ENCODE measurements at places on chromosomes 5 and 9. TPM values are rescaled to one million over a fixed set of nuclear protein-coding genes. Genes with fewer than 3 reads are reported as not detected.
A peak's percentile ranks its signal among the peaks of the same experiment; 100 is the strongest.

IFNA21 gene
- total RNA-seq = not detected

WNK2 gene
- 102 TPM for total RNA-seq

ANGPTL2 gene
- 7.1 TPM for total RNA-seq

PDE6A gene
- not detected for total RNA-seq

CATSPER3 gene
- 0.74 TPM for total RNA-seq

SPACA9 gene
- total RNA-seq = 0.78 TPM

ACOT12 gene
- total RNA-seq = not detected

DELE1 gene
- total RNA-seq = 50.0 TPM

TMC1 gene
- total RNA-seq = 0.54 TPM

ANKRD31 gene
- 0.59 TPM for total RNA-seq

SARDH gene
- total RNA-seq = 10.4 TPM

FYB1 gene
- total RNA-seq = not detected

IFNK gene
- total RNA-seq = not detected

GRCh38 chr5:14339468-14339867 lies 196.3 kb downstream of the TRIO start:
- H3K27me3 ChIP-seq = no peaks in the 10 kb centered on the region
- H3K36me3 ChIP-seq = peaks cover 12% of the 10 kb centered on the region
- H3K27ac ChIP-seq = peak overlapping the region; percentile 95
- H3K4me3 ChIP-seq = no peak overlapping the region
- H3K4me1 ChIP-seq = peaks cover 29% of the 10 kb centered on the region

GRCh38 chr5:140342287-140342686 lies 4.1 kb downstream of the HBEGF start:
- H3K27ac ChIP-seq = no peak overlapping the region
- peaks cover 15% of the 10 kb centered on the region for H3K27me3 ChIP-seq
- H3K4me3 ChIP-seq = no peak overlapping the region

- no peaks in the 10 kb centered on the region for H3K27me3 ChIP-seq
- DNase-seq = no peak
- no peaks in the 10 kb centered on the region for H3K36me3 ChIP-seq
- H3K4me3 ChIP-seq = no peak overlapping the region
- H3K4me1 ChIP-seq = no peaks in the 10 kb centered on the region
- no peak overlapping the region for H3K27ac ChIP-seq
These were observed 287.0 kb downstream of the GAS1 start for GRCh38 chr9:86660146-86660943.

GRCh38 chr9:107869111-107869510 lies 379.5 kb upstream of the KLF4 start:
- no peak overlapping the region for H3K27ac ChIP-seq
- no peak for DNase-seq
- no peak overlapping the region for H3K4me3 ChIP-seq
- H3K27me3 ChIP-seq = no peaks in the 10 kb centered on the region
- no peaks in the 10 kb centered on the region for H3K36me3 ChIP-seq
- peaks cover 20% of the 10 kb centered on the region for H3K4me1 ChIP-seq

DNA sequence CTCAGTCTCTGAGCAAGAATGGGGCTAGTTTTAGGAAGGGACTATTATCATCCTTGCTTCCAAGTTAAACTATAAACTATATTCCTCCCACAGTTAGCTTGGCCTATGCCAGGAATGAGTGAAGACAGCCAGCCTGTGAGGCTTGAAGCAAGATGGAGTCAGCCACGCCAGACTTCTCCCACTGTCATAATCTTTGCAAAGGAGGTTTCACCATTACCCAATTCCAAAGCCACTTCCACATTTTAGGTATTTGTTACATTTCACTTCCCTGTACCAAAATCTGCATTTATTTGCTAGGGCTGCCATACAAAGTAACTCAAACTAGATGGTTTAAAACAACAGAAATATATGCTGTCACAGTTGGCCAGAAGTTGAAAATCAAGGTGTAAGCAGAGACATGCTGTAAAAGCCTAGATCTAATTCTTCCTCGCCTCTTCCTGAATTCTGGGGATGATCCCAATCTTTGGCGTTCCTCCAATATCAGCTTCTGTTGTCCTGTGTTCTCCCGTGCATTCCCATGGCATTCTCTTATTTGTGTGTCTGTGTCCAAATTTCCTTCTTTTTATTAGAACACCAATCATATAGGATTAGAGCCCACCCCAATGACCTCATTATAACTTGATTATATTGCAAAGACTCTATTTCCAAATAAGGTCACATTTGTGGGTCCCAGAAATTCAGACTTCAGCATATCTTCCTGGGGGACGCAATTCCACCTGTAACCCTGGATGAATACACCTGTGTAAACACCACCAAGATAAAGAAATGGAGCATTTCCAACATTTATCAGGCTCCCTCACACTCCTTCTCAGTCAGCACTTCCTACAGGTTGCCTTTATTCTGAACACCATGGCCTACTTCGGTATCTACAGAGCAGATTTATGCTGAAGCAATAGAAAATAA lies 126.8 kb downstream of the GCNT1 start:
- no peak for DNase-seq
- H3K36me3 ChIP-seq = no peaks in the 10 kb centered on the region
- no peak overlapping the region for H3K4me3 ChIP-seq
- H3K27me3 ChIP-seq = no peaks in the 10 kb centered on the region

GRCh38 chr5:136058039-136058971 lies 29.5 kb downstream of the TGFBI start:
- peaks cover 8% of the 10 kb centered on the region for H3K4me1 ChIP-seq
- H3K4me3 ChIP-seq = no peak overlapping the region
- H3K36me3 ChIP-seq = no peaks in the 10 kb centered on the region
- no peak overlapping the region for H3K27ac ChIP-seq

- no peak for DNase-seq
- no peaks in the 10 kb centered on the region for H3K4me1 ChIP-seq
- H3K36me3 ChIP-seq = no peaks in the 10 kb centered on the region
These were observed 19.3 kb downstream of the OTULINL start for GRCh38 chr5:14600846-14601245.

DNA sequence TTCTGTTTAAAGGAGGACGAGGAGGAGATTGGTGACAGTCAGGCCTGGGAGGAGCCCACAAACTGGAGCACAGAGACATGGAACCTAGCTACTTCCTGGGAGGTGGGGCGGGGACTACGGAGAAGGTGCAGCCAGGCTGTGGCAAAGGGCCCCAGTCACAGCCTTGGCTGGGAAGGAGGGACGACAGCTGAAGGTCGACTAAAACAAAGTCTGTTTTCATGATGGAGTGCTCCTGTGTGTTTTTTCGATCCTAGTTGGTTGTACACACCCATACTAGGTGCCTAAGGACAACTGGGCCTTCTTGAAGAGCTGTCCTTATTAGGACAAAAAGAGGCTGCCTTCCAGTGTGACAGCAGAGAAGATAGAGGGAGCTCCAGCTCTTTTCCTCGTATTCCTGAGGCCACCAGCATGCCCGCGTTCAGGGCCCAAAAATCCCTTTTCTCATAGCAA lies 2.9 kb downstream of the CCDC107 start:
- DNase-seq = peak; percentile 56
- no peak overlapping the region for H3K27ac ChIP-seq
- peaks cover 4% of the 10 kb centered on the region for H3K27me3 ChIP-seq
- peaks cover 8% of the 10 kb centered on the region for H3K36me3 ChIP-seq
- H3K4me3 ChIP-seq = no peak overlapping the region
- H3K4me1 ChIP-seq = peaks cover 23% of the 10 kb centered on the region

GRCh38 chr5:119953474-119953873 lies 324.1 kb downstream of the FAM170A start:
- H3K4me3 ChIP-seq = no peak overlapping the region
- no peaks in the 10 kb centered on the region for H3K36me3 ChIP-seq
- H3K27ac ChIP-seq = no peak overlapping the region

DNA sequence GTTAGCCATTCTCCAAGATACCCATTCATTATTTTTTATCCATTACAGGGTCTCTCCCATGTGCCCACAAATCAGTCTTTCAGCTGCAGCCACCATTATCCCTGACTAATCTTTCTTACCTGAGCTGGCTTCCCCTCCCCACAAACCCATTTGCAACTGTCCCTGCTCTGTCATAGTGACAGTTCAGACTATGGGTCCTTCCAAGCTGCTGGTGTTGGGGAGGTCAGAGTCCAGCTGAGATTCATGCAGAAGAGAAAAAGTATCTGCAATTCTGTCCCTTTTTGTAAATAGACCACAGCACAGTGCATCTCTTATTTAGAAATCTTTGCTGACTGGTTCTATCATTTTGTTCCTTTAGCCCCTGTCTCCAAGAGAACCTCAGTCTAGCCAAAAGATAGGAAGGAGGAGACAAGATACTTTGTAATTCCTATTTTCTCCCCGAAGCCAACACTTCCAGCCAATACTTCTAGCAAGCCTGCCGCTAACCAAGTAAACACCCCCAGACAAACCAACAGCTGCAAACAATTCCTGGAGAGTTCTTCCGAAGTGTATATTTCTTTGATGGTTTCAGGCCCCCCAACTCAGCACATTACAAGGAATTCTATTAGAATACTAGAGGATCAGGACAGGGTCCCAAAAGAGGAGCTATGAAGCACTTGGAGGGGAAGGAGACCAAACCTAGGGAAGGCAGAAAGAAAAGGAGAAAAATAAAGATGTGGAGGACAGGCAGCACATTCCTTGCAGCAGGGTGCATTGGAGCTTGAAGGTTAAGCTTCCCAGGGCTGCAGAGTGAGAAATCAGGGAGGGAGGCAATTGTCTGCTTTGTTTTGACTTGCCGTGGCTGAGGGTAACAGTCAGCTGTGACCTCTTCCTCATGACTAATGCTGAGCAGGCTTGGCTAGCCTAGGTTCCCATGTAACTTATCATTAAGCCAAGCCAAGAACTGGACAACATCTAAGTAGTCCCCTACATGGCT lies 148.5 kb downstream of the SGCD start:
- H3K36me3 ChIP-seq = no peaks in the 10 kb centered on the region
- no peaks in the 10 kb centered on the region for H3K27me3 ChIP-seq
- no peaks in the 10 kb centered on the region for H3K4me1 ChIP-seq

DNA sequence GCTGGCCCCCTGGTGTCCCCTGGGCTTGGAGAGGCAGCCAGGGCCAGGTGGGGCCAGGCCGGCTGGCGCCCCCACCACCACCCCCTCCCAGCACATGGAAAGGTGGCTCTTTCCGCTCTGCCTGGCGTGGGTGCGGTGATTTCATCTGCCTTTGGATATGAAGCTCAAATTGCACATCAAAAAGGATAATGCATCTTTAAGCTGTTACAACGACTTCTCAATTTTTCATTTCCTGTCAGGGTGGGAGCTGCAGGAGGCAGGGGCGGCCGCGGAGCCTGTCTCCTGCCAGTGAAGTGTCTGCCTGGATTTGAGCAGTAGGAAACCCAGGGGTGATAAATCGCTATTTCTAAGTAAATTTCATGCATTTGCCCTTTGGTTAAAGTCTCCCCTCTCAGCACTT lies 169.2 kb upstream of the MVB12B start:
- H3K4me3 ChIP-seq = no peak overlapping the region
- H3K27me3 ChIP-seq = no peaks in the 10 kb centered on the region
- H3K36me3 ChIP-seq = no peaks in the 10 kb centered on the region
- no peak overlapping the region for H3K27ac ChIP-seq
- DNase-seq = no peak

DNA sequence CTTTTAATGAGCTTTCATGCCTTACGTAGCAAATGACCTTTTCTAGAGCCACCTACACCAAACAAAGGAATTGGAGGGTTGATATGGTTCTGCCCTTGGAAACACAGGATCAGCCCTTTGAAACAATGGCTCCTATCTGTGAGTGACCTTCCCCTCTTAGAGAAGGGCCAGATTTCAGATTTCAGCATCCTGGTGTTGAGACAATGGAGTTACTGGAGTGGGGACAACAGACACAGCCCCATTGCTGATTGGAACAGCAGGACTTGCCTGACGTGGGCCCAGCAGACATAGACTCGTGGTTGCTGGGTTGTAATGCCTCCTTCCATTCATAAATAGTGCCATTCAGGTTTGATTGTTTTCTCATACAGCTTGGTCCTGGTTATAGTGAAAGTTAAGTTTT lies 96.0 kb downstream of the GALNT10 start:
- peak; percentile 16 for DNase-seq
- peaks cover 27% of the 10 kb centered on the region for H3K4me1 ChIP-seq
- no peaks in the 10 kb centered on the region for H3K36me3 ChIP-seq
- H3K27ac ChIP-seq = peak overlapping the region; percentile 67
- H3K27me3 ChIP-seq = no peaks in the 10 kb centered on the region
- H3K4me3 ChIP-seq = no peak overlapping the region

GRCh38 chr9:83656032-83656680 lies 33.2 kb downstream of the IDNK start:
- H3K27ac ChIP-seq = no peak overlapping the region
- no peaks in the 10 kb centered on the region for H3K27me3 ChIP-seq
- H3K36me3 ChIP-seq = peaks cover 9% of the 10 kb centered on the region
- no peak overlapping the region for H3K4me3 ChIP-seq

GRCh38 chr5:40312205-40312604 lies 367.5 kb upstream of the PTGER4 start:
- no peak overlapping the region for H3K27ac ChIP-seq
- H3K4me1 ChIP-seq = peaks cover 8% of the 10 kb centered on the region
- no peak for DNase-seq
- H3K27me3 ChIP-seq = no peaks in the 10 kb centered on the region
- H3K36me3 ChIP-seq = no peaks in the 10 kb centered on the region
- H3K4me3 ChIP-seq = no peak overlapping the region

GRCh38 chr5:2196989-2197619 lies 314.4 kb upstream of the IRX4 start:
- no peaks in the 10 kb centered on the region for H3K4me1 ChIP-seq
- H3K4me3 ChIP-seq = no peak overlapping the region
- no peak for DNase-seq
- H3K27me3 ChIP-seq = no peaks in the 10 kb centered on the region

GRCh38 chr9:132908635-132909034 lies 29.9 kb downstream of the SPACA9 start:
- H3K27me3 ChIP-seq = no peaks in the 10 kb centered on the region
- peaks cover 11% of the 10 kb centered on the region for H3K36me3 ChIP-seq
- peaks cover 12% of the 10 kb centered on the region for H3K4me1 ChIP-seq

- no peak for DNase-seq
- no peak overlapping the region for H3K4me3 ChIP-seq
- H3K36me3 ChIP-seq = no peaks in the 10 kb centered on the region
- H3K4me1 ChIP-seq = no peaks in the 10 kb centered on the region
- H3K27me3 ChIP-seq = no peaks in the 10 kb centered on the region
- H3K27ac ChIP-seq = no peak overlapping the region
These were observed 78.1 kb upstream of the CDK20 start for GRCh38 chr9:88052321-88052965.

GRCh38 chr9:137305060-137305797 lies 3.2 kb upstream of the NRARP start:
- peaks cover 21% of the 10 kb centered on the region for H3K4me1 ChIP-seq
- no peaks in the 10 kb centered on the region for H3K36me3 ChIP-seq
- peaks cover 13% of the 10 kb centered on the region for H3K27me3 ChIP-seq
- H3K4me3 ChIP-seq = no peak overlapping the region
- H3K27ac ChIP-seq = no peak overlapping the region
- peak; percentile 78 for DNase-seq
